ENCODE measurements at places on chromosomes 3 and 15. TPM values are rescaled to one million over a fixed set of nuclear protein-coding genes. Genes with fewer than 3 reads are reported as not detected.

Gene P2RY14
- 0.14 TPM for total RNA-seq

Gene P3H2
- 23.5 TPM for total RNA-seq

Gene NR1I2
- total RNA-seq = 1.4 TPM

Gene ZNF620
- total RNA-seq = 12.3 TPM

- H3K27me3 ChIP-seq = no peaks in the 10 kb centered on the region
- DNase-seq = no peak
- H3K4me1 ChIP-seq = no peaks in the 10 kb centered on the region
- no peaks in the 10 kb centered on the region for H3K36me3 ChIP-seq
Observed at GRCh38 chr15:54364961-54365360, 386.7 kb downstream of the UNC13C start.

- H3K36me3 ChIP-seq = no peaks in the 10 kb centered on the region
- H3K4me1 ChIP-seq = peaks cover 29% of the 10 kb centered on the region
- no peak overlapping the region for H3K4me3 ChIP-seq
- H3K27me3 ChIP-seq = no peaks in the 10 kb centered on the region
Observed at GRCh38 chr3:57009367-57009766, 51.1 kb upstream of the SPATA12 start.

DNA sequence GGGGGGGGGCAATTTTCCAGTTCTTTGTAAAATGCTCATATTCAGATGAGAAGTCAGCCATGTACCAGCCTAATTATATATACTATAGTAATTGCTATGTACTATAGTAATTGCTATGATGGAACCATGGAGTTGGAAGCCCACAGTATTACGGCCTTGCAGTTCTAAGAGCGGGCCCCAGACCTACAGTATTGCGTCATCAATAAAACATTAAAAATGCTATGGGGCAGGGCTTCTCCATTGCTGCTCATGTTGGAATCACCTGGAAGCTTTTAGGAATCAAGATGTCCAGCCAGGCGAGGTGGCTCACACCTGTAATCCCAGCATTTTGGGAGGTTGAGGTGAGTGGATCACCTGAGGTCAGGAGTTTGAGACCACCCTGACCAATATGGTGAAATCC lies 443.7 kb upstream of the GRM7 start:
- H3K36me3 ChIP-seq = no peaks in the 10 kb centered on the region
- no peak overlapping the region for H3K4me3 ChIP-seq
- no peak overlapping the region for H3K27ac ChIP-seq
- peaks cover 4% of the 10 kb centered on the region for H3K4me1 ChIP-seq
- DNase-seq = no peak

DNA sequence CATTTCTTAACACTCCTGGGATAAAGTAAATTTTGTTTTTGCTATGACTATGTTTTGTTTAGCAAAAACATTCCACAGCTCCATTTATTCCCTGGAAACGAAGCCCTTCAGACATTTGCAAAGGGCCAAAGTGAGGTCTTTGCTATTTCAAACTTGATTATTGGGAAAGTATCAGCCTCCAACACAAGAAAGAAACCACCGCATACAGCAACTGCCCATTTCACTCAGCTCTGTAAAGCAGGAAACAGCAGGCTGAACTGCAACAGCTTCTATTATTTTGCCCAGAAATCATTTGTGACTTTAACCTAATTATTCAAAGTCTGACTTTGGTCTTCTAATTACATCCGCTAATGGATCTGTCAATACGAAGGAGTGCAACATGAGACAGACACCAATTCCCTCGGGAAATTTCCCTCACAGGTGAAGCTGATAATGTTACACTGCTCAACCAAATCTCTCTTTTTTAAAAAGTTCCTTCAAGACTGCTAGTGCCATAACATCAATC lies 72.1 kb downstream of the RFTN1 start:
- DNase-seq = no peak
- no peaks in the 10 kb centered on the region for H3K36me3 ChIP-seq
- H3K27ac ChIP-seq = no peak overlapping the region
- H3K4me3 ChIP-seq = no peak overlapping the region
- peaks cover 11% of the 10 kb centered on the region for H3K4me1 ChIP-seq

- no peaks in the 10 kb centered on the region for H3K36me3 ChIP-seq
- H3K27ac ChIP-seq = no peak overlapping the region
- peaks cover 24% of the 10 kb centered on the region for H3K4me1 ChIP-seq
Observed at GRCh38 chr3:152258448-152259393, 10.0 kb upstream of the MBNL1 start.

- no peak for DNase-seq
- peaks cover 27% of the 10 kb centered on the region for H3K4me1 ChIP-seq
- H3K27ac ChIP-seq = peak overlapping the region; percentile 66
Observed at GRCh38 chr15:71250936-71251583, 135.8 kb downstream of the THSD4 start.

GRCh38 chr15:78249131-78249530 lies 14.8 kb upstream of the ACSBG1 start:
- H3K27me3 ChIP-seq = peaks cover 4% of the 10 kb centered on the region
- no peak overlapping the region for H3K27ac ChIP-seq
- no peak for DNase-seq
- H3K4me1 ChIP-seq = peaks cover 4% of the 10 kb centered on the region
